ENCODE measurements at places on chromosomes 12 and 14.
A peak's percentile ranks its signal among the peaks of the same experiment; 100 is the strongest.

DNA sequence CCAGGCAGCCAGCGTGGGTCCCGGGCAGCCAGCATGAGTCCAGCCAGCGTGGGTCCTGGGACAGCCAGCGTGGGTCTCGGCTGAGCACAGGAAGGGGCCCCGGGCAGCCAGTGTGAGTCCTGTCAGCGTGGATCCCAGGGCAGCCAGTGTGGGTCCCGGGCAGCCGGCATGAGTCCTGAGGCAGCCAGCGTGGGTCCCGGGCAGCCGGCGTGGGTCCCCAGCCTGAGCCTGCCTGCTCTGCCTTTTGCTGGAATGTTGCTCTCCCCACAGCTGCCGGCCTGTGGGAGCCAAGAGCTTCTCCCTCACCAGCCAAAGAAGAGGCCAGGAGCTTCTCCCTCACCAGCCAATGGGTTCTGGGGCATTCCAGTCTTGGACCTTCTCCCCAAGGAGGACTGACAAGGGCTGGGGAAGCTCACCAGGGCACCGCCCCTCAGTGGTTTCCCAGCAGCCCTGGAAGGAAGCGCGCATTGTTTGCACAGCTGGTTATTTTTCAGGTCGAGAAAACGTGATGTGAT lies 15.0 kb upstream of the RFLNA start:
- no peak for DNase-seq

GRCh38 chr14:101364503-101365328 lies 196.6 kb upstream of the DIO3 start:
- no peak for DNase-seq

DNA sequence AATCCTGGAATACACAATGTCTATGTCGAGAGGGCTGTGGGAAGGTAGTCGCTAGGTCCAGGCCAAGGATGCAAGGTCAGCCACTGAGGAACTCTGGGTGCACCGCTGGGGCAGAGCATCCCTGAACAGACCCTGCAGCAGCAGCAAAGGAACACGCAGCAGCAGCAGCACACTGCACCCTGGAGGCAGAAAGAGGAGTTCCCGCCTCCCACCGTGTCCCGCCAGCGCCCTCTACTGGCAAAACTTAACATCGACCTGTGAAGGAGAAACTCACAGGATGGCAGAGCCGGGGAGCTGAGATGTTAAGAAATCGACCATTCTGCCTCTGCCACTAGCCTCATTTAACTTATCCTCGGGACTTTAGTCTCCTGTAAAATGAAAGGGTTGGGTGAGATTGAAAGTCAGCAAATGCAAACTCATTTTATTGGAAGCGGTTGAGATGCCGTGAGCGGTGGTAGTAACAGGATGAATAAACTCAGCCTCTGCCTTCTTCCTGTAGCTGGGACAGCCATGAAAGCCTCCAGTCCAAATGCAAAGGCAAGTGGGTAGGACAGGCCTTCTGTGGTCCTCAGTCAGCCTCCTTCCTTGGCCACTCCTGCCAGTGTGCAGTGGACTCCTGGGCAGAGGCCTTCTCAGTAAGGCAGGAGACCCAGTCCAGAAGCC lies 45.6 kb downstream of the STAB2 start:
- DNase-seq = no peak

DNA sequence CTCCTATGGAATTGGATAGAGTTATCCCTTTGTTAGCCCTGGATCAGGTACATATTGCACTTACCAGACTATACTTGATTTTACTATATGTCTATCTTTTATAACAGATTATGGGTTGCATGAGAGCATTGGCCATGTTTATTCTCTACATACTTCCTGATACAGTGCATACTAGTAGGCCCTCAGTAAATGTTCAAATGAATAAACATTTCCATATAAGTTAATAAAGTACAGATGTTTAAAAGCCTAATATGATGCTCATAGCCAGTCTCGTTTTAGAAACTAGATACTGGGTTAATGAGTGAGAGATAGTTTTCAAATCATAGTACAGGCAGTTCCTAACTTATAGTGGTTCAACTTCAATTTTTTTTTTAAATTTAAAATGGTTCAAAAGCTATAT lies 39.5 kb upstream of the TOMM20L start:
- no peak for DNase-seq

- no peak for DNase-seq
These were observed 34.3 kb upstream of the UNC79 start for GRCh38 chr14:93396456-93396855.

DNA sequence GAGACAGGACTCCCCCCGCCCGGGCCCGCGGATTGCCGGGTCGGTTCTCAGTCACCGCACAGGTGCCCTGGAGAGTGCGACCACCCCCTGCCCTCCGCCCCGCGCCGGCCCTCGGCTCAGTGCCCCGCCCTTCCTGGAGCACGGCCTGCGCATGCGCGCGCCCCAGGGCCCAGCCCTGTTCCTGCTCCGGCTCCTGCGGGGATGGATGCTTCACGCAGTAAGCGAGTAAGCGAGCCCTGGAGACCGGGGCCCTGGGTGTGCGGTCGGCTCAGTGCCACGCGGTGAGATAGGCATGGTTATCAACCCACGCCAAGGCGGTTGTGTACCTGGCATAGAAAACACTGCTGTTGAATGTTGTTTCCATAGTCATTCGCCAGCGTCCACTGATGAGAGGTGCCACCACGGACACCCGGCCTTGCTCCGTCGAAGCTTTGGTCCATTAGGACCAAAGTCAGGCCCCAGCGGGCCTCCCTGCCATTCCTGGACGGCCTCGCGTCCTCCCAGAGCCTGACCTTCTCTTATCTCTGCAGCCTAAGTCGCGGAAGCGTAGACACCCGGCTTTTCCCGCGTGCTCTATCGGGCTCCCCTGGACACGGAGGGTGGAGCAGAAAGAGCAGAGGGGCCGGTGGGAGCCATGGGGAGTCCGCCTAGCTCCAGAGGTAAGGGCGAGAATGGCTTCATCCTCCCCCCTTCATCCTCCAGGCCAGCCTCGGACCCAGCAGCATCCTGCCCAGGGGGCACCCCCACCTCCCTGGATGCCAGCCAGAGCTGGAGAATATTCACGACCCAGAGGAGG lies 90.6 kb downstream of the PAPOLA start:
- DNase-seq = no peak

GRCh38 chr12:54634795-54635194 lies at the start of gene LACRT:
TSS of gene LACRT (minus strand) at chr12:54634895. CDS start at chr12:54634841, 54 bp downstream.
- DNase-seq = no peak

- no peak for DNase-seq
These were observed 469.3 kb downstream of the LRIG3 start for GRCh38 chr12:58450868-58451482.

DNA sequence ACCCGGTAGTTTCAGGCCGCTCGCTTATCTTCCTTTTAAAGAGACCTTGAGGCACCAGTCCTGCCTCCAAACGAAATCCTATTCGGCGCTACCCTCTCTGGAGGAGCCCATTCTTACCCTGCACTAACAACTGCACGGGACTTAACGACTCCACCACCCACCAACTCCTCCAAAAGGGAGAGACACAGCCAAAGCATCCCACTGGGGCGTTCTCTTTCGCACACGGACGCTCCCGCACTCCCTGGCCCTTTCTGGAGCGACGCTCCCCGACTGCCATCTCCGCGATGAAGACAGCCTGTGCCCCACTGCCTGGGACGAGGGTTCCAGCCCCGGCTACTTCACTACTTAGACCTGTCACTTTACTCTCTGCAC lies 650 bp downstream of the GALC start:
- no peak for DNase-seq

DNA sequence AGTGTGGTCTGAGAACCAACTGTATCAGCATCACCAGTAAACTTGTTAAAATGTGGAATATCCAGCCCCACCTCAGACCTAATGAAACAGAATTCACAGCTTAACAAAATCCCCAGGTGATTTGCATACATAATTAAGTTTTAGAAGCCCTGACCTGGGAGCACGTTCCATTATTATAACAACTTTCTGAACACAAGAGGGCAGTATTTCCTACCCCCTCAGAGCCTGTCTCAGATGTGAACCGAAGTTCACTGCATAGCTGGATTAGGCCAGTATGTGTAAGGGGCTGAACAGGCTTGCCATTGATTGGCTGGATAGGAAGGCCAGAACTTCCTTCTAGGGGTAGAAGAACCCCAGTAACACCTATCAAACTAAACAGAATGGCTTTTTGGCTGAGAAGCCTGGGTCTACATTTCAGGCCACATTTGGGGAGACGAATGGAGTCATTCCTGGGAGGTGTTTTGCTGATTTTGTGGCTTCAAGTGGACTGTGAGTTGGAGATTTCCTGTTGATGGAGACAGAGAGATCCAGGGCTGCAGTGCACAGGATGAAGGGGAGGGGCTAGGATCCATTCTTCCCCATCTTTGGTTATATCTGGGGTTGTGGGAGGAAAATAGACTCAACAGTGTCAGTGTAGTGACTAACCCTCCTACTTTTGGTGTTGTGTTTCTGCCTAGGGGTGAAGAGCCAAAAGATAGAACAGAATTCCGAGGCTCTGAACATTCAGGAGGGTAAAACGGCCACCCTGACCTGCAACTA lies 94.7 kb upstream of the OR4E1 start:
- no peak for DNase-seq

DNA sequence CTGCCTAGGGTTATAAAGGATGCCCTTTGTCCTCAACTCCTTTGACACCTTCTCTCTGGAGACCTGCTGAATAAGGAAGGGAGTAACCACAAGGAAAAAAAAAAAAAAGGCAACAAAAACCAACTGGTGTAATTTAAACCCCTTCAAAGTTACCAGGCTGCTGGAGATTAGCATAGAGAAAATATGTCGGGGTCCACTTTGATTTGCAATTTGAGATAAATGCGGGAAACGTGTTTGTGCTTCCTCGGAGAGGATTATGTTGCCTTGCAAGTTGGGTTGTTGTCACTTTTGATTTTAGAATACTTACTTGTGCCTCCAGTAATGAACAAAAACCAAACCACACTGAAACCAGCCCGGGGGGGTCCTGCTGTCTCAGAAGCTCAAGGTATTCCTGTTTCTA lies 200.2 kb upstream of the MYL2 start:
- DNase-seq = no peak

DNA sequence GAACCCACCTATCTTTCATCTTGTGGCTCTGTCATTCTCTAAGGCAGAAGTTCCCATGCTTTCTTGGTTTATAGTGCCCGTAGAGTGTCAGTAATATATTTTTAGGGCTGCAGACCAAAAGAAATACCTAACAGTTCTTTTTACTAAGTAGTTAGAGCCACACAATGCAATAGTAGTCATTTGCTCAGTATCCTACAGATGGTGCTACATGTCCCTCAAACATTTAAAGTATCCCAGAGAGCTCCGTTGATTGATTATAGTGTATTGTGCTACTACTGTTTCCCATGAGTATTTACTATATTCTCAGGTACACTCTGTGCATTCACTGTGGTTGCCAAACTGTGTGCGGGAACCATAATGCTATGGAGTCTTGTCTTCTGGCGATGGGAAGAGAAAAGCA lies 4.7 kb upstream of the PLBD1 start:
- no peak for DNase-seq

- DNase-seq = no peak
These were observed 247.2 kb downstream of the ACSS3 start for GRCh38 chr12:81325086-81325485.

DNA sequence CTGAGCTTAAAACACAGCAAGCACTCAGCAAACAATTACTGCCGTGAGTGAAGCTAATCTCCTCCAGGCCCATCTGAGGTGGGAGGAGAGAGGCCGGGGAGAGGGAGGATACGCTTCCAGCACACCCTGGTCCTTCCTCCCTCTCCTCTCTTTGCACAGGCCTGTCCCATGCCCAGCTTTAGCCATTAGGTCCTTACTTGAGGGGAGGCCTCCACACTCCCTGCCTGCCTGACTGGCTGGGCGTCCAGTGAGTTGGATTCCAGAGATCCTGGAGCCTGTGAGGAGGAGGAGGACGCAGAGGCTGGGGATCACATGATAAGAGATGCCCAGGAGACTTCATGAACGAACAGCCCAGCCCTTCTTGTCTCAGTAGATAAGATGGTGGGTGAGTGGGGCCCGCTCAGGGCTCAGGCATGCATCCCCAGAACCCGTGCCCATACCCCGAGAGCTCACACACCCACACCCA lies 65.1 kb upstream of the NCOR2 start:
- DNase-seq = no peak

GRCh38 chr12:109264095-109264942 lies 44.8 kb downstream of the FOXN4 start:
- peak; percentile 20 for DNase-seq

DNA sequence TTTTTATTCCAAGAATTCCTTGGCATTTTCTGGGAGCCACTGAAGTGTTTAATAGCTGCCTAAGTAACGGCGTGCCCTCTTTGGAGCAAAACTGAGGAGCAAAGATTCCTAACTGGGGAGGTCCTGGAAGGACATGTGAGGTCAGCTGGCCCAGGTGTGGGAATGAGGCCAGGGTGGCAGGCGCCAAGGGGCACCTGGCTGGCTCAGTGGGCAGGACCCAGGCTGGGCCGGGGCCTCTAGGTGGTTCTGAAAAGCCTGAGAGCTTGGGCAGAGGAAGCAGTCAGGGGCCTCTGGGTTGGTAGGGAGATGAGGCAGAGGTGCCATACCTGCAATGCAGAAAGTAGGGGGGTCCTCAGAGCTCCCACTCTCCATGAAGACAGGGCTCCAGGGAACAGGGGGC lies 27.1 kb upstream of the DIO3 start:
- DNase-seq = no peak

DNA sequence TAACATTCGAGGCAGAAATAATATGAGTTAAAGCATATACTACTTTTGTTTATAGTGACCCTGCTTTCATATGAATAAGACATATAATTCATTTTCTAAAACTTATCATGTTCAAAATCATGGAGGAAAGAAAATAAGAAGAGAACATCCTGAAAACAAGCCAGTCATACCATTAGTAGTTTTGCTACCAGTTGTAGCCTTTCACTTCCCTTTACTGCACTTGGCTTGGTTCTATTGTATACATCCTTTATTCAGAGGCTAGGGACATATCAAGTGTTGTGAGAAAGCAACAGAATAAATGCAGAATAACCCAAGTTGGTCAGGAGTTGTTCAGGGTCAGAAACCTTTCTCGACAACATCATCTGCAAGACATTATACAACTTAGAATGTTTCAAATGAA lies 598.7 kb downstream of the SOX5 start:
- DNase-seq = no peak

GRCh38 chr14:88421286-88421685 lies 35.8 kb downstream of the SPATA7 start:
- DNase-seq = no peak

GRCh38 chr12:23049180-23049579 lies 424.2 kb downstream of the ETNK1 start:
- DNase-seq = no peak

DNA sequence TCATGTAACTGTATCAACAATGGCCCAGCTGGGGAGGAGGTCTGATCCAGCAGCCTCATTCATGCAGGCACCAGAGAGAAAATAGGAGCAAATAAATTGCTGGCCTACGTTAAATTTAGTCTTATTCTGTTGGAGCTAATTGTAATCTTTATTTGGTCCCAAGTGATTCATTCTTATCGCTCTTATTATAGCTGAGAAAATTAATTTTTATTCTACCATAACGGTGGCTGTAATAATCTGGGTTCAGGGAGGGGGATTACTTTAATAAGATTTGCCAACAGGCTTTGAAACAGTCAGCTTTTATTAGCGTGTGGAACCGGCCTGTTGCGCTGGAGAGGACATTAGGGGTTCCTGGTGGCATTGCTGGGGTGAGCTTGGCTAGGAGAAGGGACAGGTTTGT lies 254.9 kb downstream of the AACS start:
- no peak for DNase-seq

All from caudate nucleus (tissue), 63 donors.